Muscle of leg (tissue), 16 donors: ENCODE measurements at places on chromosomes 13 and 19. TPM values are rescaled to one million over a fixed set of nuclear protein-coding genes. Genes with fewer than 3 reads are reported as not detected.

GRCh38 chr13:49060678-49061387 lies 85.1 kb downstream of the FNDC3A start:
- no peaks in the 10 kb centered on the region for H3K4me1 ChIP-seq
- H3K4me3 ChIP-seq, result no peak overlapping the region
- H3K36me3 ChIP-seq, result no peaks in the 10 kb centered on the region
- no peak for DNase-seq

- H3K27ac ChIP-seq, result peak overlapping the region; percentile 95
- H3K27me3 ChIP-seq, result no peaks in the 10 kb centered on the region
- H3K36me3 ChIP-seq, result peaks cover 7% of the 10 kb centered on the region
- H3K4me1 ChIP-seq, result peaks cover 20% of the 10 kb centered on the region
Measured at GRCh38 chr19:41958367-41959055, 610 bp downstream of the RABAC1 start.

SELENOV gene
- total RNA-seq, result 0.13 TPM

GRCh38 chr13:98515818-98516465 lies 61.0 kb downstream of the STK24 start:
- no peaks in the 10 kb centered on the region for H3K27me3 ChIP-seq
- no peak for DNase-seq
- no peak overlapping the region for H3K27ac ChIP-seq

DNA sequence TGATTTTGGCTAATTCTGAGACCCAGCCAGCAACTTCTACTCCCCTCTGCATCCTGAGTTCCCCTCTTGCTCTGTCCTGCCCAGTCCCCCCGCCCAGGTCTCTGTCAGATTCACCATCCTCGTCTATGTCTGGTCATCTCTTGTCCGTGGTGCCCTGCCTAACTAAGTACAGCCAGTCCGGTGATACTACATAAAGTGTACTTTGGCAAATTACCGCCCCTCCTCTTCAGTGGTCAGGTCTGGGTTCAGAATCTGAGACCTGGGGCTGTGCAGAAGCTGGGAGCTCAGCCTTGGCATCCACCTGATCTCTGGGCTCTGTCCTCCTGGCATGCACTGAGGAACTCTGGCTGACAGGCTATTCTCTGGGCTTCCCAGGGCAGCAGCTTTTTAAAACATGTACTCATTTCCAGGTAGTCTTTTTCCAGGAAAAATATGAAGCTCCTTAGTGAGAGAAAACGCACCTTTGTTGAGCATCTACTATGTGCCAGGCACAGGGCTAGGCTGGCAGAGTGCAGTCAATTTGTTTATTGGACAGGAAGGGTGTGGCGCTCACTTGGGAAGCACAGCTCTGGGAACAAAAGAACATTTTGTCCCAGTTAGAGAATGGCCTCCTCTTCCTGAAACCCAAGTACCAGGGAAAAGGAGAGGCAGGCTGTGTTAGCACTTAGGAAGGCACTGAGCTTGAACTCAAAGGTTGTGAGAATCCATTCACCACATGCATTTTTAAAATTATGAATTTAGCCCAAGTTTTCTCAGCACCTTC lies 88.9 kb downstream of the TSHZ3 start:
- H3K4me1 ChIP-seq, result peaks cover 78% of the 10 kb centered on the region
- H3K36me3 ChIP-seq, result no peaks in the 10 kb centered on the region
- no peak overlapping the region for H3K4me3 ChIP-seq
- H3K27ac ChIP-seq, result no peak overlapping the region

CD79A gene
- 0.49 TPM for total RNA-seq

GRCh38 chr13:76713280-76713679 lies 172.9 kb downstream of the KCTD12 start:
- H3K27ac ChIP-seq, result no peak overlapping the region
- no peak for DNase-seq
- H3K4me3 ChIP-seq, result no peak overlapping the region
- no peaks in the 10 kb centered on the region for H3K27me3 ChIP-seq
- H3K36me3 ChIP-seq, result no peaks in the 10 kb centered on the region

KCNC3 gene
- total RNA-seq, result 0.13 TPM

NUMBL gene
- 14.6 TPM for total RNA-seq

TGFBR3L gene
- total RNA-seq, result 0.31 TPM

IL11 gene
- 0.31 TPM for total RNA-seq

- no peak overlapping the region for H3K4me3 ChIP-seq
- peaks cover 3% of the 10 kb centered on the region for H3K27me3 ChIP-seq
- no peak overlapping the region for H3K27ac ChIP-seq
- H3K4me1 ChIP-seq, result no peaks in the 10 kb centered on the region
- no peaks in the 10 kb centered on the region for H3K36me3 ChIP-seq
- no peak for DNase-seq
Measured at GRCh38 chr13:99037756-99038155, 59.9 kb upstream of the DOCK9 start.

ADGRL1 gene
- total RNA-seq, result 7.8 TPM

GRCh38 chr13:22128441-22129408 lies 457.9 kb downstream of the FGF9 start:
- peak; percentile 70 for DNase-seq
- H3K36me3 ChIP-seq, result no peaks in the 10 kb centered on the region
- H3K4me3 ChIP-seq, result no peak overlapping the region
- no peaks in the 10 kb centered on the region for H3K27me3 ChIP-seq
- no peaks in the 10 kb centered on the region for H3K4me1 ChIP-seq
- H3K27ac ChIP-seq, result no peak overlapping the region

ZNF284 gene
- total RNA-seq, result 3.4 TPM

GRCh38 chr19:720345-721160 lies 11.8 kb downstream of the PALM start:
- peak overlapping the region; percentile 55 for H3K27ac ChIP-seq
- H3K4me3 ChIP-seq, result no peak overlapping the region
- DNase-seq, result no peak
- peaks cover 19% of the 10 kb centered on the region for H3K27me3 ChIP-seq
- H3K36me3 ChIP-seq, result no peaks in the 10 kb centered on the region
- peaks cover 27% of the 10 kb centered on the region for H3K4me1 ChIP-seq

DNA sequence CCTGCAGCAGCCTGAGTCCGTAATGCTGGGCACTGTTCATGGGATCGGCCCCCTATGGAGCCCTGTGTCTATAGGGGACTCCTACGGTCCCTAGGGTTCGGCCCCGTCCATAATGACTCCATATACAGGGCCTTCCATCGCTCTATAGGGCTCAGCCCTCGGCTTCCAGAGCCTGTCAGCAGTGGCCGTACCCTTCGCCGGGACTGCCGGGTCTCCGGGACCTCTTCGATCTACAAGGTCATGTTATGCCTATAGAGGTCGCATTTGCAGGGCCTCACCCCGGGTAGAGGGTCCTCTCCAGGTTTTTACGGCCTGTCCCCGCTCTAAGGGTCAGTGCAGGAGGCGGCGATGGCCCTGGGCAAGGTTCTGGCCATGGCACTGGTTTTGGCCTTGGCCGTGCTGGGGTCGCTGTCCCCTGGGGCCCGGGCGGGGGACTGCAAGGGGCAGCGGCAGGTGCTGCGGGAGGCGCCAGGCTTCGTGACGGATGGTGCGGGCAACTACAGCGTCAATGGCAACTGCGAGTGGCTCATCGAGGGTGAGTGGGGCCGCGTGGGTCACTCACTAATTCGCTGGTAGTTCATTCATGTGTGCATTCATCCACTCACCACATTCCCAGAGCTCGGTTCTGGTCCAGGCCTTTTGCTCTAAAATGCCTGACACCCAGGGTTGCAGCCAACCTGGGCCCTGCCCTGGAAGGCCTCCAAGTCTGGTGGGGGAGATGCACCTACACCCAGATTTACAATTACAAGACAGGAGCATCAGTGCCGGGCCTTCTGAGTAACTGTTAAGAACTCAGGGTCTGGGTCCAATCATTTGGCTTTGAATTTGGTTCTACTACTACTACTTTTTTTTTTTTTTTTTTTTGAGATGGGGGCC lies 699 bp downstream of the MEGF8 start:
- H3K27ac ChIP-seq, result peak overlapping the region; percentile 82
- peaks cover 38% of the 10 kb centered on the region for H3K27me3 ChIP-seq
- DNase-seq, result peak; percentile 31
- H3K4me1 ChIP-seq, result peaks cover 26% of the 10 kb centered on the region
- no peaks in the 10 kb centered on the region for H3K36me3 ChIP-seq
- H3K4me3 ChIP-seq, result peak overlapping the region; percentile 98

LILRA1 gene
- 0.31 TPM for total RNA-seq

GRCh38 chr13:23928985-23929384 lies 31.7 kb upstream of the C1QTNF9B start:
- H3K36me3 ChIP-seq, result no peaks in the 10 kb centered on the region
- no peak overlapping the region for H3K4me3 ChIP-seq

- peak within 1 kb of the TSS; percentile 90 for H3K27ac ChIP-seq
- H3K4me1 ChIP-seq, result peaks cover 39% of the 10 kb centered on the region
- DNase-seq, result peak; percentile 61
- peaks cover 48% of the 10 kb centered on the region for H3K27me3 ChIP-seq
Measured at GRCh38 chr19:45404557-45405434, at the start of gene PPP1R13L. Gene PPP1R13L (minus strand): TSS chr19:45405069. CDS start chr19:45398318, 6,751 bp downstream.

ATP4A gene
- not detected for total RNA-seq

- H3K36me3 ChIP-seq, result no peaks in the 10 kb centered on the region
- H3K4me3 ChIP-seq, result no peak overlapping the region
- H3K27me3 ChIP-seq, result no peaks in the 10 kb centered on the region
- no peaks in the 10 kb centered on the region for H3K4me1 ChIP-seq
- no peak for DNase-seq
Measured at GRCh38 chr13:91302111-91302510, 45.4 kb upstream of the MIR17HG start.
